Adipocyte (in vitro differentiated cells): ENCODE measurements at places on chromosomes 3 and 15.
A peak's percentile ranks its signal among the peaks of the same experiment; 100 is the strongest.

DNA sequence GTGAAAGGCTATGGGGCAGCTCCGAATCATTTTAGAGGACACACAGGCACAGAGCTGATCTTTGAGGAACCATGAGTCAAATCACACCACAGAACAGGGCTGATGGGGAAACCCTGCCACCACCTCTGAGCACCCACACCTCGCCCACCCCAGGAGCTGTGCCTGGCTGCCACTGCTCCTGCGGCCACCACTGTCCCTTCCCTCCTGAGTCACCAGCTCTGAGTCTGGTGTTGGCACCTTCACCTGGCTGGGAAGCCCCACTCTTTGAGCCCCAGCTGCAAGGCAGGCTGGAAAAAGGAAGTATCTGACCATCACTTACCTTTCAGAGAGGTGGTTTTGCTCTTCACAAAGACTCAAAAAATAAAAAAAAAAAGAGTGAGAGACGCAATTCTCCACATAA, 63.6 kb upstream of the MEF2A start:
- DNase-seq: no peak

GRCh38 chr3:117366574-117366973, 657.0 kb downstream of the TUSC7 start:
- no peak for DNase-seq

DNA sequence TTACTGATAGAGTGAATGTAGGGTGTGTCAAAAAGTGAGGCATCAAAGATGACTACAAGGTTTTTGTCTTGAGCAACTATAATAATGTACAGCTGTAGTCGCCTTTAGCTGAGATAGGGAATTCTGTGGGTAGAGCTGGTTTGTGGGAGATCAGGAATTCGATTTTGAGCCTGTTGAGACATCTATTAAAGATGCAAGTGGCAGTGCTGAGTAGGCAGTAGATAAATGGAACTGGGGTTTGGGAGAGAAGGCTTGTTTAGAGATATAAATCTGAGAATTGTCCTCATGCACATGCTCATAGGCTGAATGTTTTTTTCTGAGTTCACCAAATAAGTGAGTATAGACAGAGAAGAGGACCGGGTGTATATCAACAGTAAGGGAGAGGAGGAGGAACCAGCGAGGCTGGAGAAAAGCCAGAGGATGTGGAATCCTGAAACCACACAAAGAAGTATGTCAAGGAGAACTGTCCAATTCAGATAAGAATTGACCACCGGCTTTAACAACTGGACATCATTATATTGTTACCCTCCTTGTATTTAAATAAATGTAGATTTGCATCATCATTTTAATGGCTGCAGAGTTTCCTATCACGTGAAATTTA, 146.0 kb upstream of the TNIK start:
- DNase-seq: no peak

DNA sequence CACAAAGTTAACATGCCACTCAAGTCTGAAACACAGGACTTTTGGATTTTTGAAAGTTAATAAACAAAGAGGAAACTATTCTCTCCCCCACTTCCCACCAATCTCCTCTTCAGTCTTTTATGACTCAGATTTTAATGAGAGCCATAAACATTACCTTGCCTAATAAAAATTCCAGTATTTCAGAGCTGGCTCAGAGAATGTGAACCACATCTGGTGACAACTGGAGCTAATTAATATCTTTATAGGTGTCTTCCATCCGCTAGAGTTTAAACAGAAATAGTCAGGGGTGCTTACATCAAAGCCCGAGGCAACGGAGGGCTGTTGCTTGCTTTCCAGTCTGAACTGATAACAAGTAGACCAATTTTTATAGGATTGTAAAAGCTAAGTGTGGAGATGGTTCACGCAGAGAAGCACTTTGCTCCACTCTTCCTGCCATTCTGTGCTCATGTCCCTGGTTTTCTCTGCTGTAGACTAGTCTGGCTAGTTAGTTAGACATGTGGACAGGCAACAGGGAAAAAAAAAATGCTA, 363.6 kb downstream of the NR2F2 start:
- no peak for DNase-seq

GRCh38 chr15:64426845-64427465, 33.4 kb upstream of the ZNF609 start:
- peak; percentile 73 for DNase-seq

- DNase-seq: no peak
Measured at GRCh38 chr3:39029556-39029955, 22.2 kb downstream of the SCN11A start.

DNA sequence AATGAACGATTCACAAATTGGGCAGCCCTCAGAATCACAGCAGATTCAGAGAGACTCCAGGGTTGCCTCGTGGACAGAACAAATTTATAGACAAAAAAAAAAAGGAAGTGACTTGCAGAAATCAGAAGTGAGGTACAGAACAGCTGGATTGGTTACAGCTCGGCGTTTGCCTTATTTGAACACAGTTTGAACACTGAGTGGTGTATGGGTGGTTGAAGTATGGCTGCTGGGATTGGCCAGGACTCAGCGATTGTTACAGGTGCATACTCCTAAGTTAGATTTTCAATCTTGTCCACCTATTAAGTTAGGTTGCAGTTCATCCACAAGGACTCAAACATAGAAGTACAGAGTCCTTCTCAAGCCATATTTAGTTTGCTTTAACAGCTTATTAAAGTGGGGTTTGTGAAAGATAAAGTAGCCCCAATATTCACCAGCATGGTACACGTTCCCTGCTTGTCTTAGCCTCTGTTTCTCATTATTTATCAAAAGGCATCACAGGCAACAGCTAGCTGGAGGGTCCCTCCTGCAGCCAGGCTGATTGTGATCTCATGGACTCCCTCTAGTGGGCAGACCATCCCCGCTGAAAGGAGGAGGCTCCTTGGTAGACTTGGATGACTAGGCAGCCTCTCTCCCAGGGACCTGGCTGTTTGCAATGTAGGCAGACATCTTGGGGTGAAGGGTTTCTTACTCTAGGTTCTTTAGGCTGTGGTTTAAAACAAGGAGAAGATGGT, 17.6 kb upstream of the ALDH1L1 start:
- DNase-seq: peak; percentile 78

DNA sequence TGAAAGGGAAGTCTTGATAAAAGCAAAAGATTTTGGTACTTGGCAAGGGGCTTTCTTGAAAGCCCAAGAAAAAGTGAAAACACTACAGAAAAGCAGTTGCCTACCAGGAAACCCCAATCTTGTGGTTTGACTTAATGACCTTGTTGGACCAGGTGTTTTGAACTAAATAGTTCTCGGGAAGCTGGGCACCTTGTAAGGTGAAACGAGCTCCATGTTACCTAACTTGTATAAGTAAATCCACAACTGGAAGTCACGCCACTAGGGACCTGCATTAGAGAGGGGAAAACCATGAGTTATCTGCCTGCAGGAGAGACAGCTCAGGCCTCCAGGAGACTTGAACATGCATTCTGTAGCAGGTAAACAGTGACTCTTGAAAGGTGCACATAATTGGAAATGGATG, 88.2 kb downstream of the GMPS start:
- no peak for DNase-seq

DNA sequence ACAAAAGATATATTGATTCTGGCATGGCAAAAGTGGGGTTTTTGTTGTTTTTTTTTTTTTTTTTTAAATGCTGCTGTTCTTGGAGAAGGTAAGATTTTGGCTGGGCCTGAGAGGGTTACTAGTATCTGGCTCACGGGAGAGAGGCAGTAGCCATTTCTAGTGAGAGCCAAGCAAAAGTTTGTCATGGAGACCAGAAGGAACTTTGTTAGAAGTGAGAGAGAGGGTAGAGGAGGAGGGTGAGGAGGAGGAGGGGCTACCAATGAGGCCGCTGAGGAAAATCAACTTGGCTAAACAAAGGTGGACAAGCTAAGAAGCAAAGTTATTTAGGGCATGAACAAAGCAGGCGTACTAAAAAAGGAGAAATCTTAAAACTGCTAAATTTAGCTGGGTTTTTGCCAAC, 48.9 kb upstream of the STRIT1 start:
- no peak for DNase-seq

DNA sequence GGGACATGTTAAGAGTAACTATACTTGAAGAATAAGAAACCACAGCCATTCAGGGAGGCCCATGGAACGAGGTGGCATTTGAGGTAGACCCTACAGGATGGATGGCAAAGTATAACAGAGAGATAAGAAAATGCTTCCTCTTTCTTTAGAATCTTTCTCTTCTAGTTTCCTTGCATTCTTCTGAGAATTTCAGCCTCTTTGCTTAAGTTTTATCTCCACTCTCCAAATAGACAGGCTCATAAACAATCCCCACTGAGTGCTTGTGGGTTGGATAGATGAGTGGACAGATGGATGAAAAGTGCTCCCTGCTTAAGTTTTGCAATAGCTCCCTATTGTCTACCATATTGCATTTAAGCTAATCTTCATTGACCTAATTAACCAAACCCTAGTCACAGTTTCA, 103.7 kb downstream of the MEX3B start:
- DNase-seq: no peak

- DNase-seq: no peak
Measured at GRCh38 chr15:52551762-52552161, 17.1 kb downstream of the ARPP19 start.

DNA sequence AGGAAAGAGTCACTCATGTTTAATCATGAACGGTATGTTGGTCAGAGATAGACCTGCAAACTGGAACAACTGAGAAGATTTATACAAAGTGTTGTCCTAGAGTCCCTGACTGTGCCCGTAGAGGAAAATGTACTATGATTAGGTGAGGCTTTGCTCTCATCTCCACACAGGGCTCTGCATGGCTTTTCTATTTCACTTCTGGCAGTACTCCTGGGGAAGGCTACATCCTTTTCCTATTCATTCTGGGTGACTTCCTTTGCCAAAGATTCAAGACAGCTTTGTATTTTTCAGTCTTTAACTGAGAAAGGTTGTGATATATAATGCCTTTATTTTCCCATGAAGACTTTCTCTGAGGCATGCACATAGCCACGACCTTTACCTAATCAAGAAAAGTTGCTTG, 414.7 kb downstream of the ZBTB20 start:
- no peak for DNase-seq

- DNase-seq: no peak
Measured at GRCh38 chr3:53495520-53496391, 1.3 kb downstream of the CACNA1D start.

DNA sequence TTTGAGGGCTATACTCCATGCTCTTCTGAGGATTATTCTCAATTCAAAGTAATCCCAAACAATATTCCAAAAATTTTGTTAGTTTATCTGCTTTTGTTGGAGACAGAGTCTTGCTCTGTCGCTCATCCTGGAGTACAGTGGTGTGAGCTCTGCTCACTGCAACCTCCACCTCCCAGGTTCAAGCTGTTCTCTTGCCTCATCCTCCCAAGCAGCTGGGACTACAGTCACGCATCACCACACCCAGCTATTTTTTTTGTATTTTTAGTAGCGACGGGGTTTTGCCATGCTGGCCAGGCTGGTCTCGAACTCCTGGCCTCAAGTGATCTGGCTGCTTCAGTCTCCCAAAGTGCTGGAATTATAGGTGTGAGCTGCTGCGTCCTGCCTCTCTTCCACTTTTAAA, 39.1 kb downstream of the MEF2A start:
- DNase-seq: no peak

GRCh38 chr3:114445233-114445632, 151.4 kb downstream of the TIGIT start:
- DNase-seq: no peak

- DNase-seq: no peak
Measured at GRCh38 chr15:91238644-91239425, 138.8 kb downstream of the SV2B start.

DNA sequence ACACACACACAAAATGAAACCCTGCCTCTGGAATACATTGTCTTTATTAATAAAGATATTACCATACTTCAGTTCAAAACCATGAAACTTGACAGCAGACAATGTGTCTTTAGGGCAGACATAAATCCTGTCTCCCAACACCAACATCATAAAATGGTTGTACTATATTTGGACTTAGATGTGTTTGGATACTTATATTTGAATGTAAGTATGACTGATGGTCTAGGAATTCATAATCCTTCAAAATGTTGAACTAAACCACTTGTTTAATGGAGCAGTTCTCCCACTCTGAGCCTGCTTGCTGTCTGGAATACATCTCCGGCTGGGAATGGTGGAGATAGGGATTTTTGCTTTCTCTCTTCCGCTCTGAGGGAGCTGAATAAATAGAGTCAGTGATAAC, 10.6 kb downstream of the FBN1 start:
- DNase-seq: peak; percentile 55

DNA sequence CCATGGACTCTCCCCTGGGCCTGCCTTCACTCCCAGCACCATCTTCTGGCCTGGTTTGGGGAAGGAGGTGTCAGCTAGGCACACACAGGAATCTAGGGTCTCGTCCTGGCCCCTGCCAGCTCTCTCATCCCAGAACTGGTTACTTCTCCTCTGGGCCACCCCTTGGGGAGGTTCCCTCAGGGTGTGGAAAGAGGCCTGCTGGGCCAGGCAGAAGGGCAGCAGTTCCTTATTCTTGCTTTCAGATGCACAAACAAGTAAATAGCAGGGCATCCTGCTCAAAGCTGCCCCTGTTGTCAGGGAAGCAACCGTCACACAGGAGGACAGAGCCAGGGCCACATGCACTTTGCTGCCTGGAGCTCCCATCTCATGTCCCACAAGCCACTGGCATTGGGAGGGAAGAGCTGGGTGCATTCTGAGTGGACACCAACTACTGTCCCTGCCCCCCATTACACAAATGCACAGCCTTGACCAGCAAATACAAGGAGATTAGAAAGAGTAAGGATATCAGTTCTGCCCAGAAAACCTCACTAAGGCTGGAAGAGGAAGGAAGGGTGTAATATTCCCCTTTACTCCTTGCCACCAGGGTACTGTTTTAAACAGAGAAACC, 108.8 kb upstream of the HACD2 start:
- no peak for DNase-seq

GRCh38 chr3:6172871-6173642, 687.9 kb upstream of the GRM7 start:
- no peak for DNase-seq

- no peak for DNase-seq
Measured at GRCh38 chr15:38705436-38706219, 141.0 kb upstream of the RASGRP1 start.

DNA sequence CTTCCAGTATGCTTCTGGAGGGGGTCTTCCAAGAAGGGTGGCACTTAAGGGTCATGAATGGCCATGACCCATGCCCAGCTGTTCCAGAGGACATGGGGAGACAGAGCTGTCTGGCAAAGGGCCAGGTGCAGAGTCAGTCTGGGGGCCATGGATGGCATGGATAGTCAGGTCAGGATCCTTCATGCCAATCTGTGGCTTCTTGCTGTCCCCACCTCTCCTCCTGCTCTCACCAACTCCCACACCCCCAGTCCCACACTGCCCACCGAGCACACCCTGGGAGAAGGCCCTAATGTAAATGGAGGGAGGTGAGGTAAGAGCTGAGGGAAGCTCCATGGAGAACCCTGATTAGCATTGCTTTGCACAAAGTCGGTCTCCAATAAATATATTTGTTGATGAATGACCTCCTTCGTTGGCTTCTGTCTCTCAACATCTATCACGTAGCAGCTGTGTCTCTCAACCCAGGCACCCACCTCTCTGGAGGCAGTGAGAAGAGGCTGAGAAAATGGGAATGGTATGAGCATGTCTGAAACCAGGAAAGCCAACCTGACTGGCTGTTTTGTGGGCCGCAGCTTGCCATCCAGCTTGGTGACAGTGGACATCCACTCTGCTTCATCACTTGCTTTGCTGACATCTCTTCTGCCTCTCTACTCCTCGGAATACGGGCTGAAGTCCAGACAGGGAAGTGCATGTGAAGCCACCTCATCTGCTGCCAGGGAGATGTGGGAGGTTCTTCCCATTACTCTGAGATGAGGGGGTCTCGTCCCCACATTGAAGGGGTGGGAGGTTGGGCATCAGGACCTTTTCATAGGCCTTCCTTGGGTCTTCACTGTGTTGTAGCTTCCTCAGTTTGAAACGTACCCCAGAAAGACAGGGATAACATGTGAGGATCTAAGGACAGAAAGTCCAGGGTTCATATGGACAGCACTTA, 37.7 kb upstream of the RAB6B start:
- no peak for DNase-seq

- no peak for DNase-seq
Measured at GRCh38 chr3:16658925-16659793, 53.9 kb upstream of the DAZL start.
